ENCODE measurements at places on chromosomes 6 and 20.

DNA sequence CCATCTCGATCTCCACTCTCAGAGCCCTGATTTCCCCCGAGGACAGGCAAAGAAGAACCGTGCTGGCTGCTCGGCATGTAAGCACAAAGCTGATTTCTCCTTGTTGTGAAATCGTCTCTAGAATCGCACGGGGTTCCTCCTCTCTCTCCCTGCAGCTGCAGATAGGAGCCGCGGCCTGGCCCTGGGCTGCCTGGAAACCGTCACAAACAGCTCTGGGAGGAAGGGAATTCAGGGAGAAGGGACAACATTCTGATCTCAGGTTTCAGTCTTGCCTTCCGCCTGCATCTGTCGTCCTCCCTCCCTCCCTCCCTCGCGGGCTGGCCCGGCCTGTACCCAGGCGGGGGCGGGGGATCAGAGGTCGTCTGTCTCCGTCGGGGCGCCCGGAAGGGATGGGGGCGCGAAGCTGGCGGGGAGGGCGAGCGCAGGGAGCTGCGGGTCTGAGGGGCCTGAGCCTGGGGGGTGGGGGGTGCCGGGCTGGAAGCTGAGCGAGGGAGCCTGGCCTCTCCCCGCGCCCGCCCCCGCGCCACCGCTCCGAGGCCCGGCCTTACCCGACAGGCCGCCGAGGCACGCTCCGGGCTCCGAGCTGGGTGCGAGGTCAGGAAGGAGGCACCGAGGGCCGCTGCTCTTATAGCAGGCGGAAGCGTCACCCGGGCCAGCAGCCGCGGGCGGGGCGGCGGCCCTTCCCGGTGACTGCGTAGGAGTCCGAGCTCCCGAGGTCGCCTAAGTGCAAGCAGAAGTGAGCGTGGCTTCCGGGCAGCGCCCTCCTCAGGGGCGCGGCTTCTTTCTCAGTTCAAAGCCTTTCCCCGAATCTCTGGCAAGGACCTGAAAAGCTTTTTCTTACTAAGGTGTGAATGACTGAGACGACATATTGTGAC is at the start of gene SERPINB1:
Gene SERPINB1, minus strand, starts transcription at position 600 of the 875 bp plus-strand sequence. CDS start 1,277 bp downstream, outside the sequence.
- DNase-seq: peak; percentile 84

DNA sequence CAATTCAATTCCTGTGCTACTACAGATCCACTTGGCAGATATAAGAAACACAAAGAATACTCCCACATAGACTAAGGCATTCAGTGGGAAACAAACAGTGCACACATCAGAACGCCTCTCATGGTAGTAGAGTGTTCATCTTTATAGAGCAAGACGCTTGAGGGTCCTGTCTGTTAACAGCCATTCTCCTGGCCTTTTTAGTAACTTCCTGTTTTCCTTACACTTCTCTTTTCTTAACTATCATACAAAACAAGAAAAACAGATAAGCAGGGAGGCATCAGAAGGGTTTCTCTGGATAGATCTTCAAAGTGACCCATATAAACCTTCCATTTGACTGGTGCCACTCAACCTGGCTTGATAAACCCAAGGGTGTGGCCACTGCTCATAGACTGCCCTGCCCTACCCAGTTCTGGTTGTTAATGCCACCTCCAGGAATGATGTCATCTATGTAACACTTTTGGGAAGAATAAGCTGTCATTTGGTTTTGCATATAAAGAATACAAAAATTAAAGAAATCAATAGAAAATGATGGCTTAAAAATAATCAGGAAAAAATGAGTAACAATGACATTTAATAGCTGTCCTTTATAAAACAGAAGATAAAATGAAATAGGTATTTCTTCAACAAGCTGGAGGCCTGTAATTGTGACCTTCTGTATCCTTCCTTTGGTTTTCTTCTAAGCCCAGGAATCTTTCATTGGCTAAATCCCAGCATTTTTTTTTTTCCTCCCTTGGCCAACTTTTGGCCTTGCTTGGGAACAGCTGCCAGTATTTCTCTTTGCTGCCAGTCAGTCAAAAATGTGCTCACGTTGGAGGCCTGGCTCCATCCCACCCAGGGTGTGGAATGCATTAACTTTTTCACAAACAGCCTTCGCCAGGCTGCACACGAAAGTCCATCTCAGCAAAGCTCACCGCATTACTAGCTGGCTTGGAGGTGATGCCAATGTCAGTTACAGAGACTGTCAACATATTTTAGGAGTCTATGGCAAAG is 103.5 kb downstream of the GJA10 start:
- no peak for DNase-seq

DNA sequence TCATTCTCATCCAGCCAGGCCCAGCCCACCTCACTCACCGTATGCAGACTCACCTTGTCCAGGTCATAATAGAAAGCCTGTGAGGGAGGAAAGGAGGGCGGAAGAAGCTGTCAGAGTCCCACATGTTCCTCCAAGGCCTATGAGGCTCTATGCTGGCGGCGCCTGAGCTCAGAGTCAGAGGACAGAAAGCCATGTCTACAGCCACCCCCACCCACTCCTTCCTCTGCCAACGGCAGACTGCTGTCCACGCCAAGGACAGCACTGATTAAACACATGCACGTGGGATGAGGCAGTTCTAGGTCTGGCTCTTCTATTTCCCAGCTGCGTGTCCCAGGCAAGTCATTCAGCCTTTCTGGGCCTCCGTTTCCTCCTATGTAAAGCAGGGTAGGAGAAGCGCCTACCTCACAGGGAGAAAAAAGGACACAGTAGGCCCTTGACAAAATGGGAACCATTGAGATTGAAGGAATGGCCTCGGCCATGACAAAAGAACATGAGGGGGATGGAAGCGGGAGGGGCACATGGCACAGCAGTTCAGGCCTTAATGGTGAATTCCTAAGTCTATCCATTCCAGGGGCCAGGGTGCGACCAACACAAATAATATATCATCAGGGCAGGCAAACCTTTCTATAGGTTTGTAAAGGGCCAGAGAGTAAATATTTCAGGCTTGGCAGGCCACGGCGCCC is 80.1 kb downstream of the RIPOR3 start:
- no peak for DNase-seq

DNA sequence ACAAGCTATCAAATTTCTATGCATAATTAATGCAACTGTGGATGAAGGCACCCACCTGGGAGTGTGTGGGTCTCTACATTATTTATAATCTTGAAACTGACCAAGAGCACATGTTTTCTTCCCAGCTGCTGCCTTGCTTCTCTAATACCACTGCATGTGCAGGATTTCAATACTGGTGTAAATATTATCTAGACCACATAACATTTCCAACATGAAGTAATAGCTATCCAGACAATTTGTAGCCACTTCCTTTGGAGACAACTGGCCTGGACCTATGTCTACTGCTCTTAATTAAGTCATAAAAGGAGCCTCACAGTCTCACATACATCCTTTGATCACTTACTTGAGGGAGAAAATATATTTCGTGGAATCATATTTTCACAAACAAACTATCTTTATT is 180.7 kb downstream of the HIVEP2 start:
- DNase-seq: no peak

DNA sequence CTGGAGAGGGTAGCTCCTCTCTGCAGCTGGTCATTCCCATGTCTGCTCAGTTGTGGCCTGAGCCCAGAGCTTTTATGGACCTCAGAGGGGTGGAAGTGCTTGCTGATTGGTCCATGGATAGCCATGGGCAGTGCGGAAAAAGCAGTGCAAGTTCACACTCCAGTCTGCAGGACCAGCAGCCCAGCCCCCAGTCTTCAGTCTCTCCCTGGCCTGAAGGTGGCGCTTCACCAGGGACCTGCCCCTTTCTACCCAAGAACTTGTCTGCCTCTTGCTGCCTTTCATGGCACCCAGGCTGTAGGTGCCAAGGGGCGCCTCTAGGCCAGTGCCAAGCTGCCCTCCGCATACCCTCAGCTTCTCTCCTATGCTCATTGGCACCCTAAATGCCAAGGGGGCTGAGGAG is 91.0 kb downstream of the TBXT start:
- DNase-seq: no peak

DNA sequence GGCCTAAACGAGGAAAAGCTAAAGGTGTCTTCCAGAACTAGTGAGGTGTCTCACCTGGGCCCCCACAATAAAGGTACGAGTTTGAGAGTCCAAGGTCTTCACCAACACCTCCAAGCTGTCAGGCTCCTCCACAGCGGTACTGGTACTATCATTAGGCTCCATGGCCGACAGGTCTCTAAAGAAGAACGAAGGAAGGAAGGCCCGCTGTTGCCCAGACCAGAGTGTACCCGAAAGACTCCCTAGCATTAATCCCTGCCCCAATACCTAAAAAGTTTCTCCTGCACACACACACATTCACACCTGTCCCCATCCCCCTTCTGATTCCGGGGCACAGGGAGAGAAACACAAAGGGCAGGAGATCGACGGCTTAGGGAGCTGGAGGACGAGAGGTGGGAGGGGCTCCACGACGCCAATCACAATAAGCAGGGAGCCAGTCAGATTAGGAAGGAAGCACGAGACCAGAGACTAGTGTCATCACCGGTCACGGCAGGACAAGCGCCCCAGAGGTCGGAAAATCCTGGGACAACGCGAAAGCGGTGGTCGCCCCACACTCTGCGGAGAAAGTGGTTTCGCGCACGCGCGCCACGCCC is 764 bp downstream of the BAG6 start:
- DNase-seq: peak; percentile 61

GRCh38 chr6:156555116-156555515 is 222.1 kb upstream of the ARID1B start:
- DNase-seq: no peak

- DNase-seq: no peak
Observed at GRCh38 chr6:112946051-112946450, 598.9 kb downstream of the RFPL4B start.

DNA sequence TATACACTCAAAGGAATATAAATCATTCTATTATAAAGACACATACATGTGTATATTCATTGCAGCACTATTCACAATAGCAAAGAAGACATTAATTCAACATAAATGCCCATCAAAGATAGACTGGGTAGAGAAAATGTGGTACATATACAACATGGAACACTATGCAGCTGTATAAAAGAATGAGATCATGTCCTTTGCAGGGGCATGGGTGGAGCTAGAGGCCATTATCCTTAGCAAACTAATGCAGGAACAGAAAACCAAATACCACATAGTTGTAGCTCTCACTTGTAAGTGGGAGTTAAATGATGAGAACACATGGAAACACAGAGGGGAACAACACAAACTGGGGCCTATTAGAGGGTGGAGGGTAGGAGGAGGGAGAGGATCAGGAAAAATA is 121.0 kb upstream of the LOC128125822 start:
- DNase-seq: no peak

GRCh38 chr6:12014027-12014872 is 2.1 kb downstream of the HIVEP1 start:
- no peak for DNase-seq

- DNase-seq: no peak
Observed at GRCh38 chr6:154632119-154632518, 101.1 kb upstream of the SCAF8 start.

DNA sequence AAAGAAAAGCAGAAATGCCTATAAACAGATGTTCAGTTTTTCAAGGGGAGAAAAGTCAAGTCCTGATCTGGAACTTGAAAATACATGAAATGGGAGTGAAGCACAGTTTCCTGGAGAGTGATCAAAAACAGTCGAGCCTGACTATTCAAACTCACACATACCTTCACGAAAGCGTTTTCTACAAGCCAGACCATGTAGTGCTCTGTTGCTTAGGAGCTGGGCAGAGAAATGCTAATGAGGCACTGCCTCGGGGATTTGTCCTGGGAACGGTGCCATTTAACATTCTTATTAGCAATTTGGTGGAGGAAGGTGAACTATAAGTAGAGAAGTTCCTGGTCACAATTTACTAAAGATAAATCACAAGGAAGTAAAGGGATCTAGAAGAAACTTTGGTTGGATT is 5.9 kb downstream of the NHSL1 start:
- no peak for DNase-seq

- no peak for DNase-seq
Observed at GRCh38 chr20:36113566-36114250, 40.8 kb upstream of the EPB41L1 start.

- DNase-seq: no peak
Observed at GRCh38 chr20:22070610-22071058, 365.2 kb downstream of the PAX1 start.

DNA sequence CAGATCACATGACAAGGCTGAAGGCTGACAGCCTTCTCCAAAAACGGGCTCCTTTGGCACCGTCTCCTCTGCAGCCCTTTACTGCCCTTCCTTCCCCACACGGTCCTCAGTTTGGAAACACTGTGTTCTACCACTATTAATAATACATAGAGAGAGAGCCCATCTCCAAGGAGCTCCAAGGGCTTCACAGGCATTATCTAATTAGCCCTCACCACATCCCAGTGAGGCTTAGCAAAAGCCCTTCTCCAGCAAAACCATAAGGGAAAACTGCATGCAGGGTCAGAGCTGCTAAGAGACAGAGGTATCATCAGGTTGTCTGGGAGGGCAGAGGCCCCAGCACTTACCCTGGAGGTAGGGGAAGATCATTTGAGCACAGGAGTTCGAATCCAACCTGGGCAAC is 169.3 kb upstream of the JARID2 start:
- DNase-seq: no peak

DNA sequence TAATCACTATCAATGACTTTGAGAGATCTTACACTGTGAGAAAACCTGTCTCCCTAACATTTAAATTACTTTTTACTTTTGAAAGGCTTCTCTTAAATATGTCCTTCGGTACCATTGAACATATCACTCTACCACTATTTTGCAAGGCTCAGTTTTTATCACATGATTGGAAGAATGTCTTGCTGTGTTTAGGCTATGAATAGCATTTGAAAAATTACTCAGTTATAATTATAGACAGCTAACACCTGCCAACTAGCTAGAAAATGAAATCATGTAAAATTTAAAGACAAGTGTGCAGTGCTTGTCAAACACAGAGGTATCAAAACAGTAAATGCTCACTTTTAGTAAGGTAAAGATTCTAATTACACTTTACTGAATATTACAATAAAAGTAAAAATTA is 11.0 kb downstream of the SESN1 start:
- no peak for DNase-seq
